ENCODE measurements at places on chromosomes 16 and 17. TPM values are rescaled to one million over a fixed set of nuclear protein-coding genes. Genes with fewer than 3 reads are reported as not detected.

GRCh38 chr17:17725752-17726457, 44.6 kb downstream of the RAI1 start:
- no peak for DNase-seq

GRCh38 chr17:51580869-51581268, 320.5 kb downstream of the UTP18 start:
- no peak for DNase-seq

- DNase-seq: no peak
Observed at GRCh38 chr17:50163843-50164696, 1.7 kb upstream of the SGCA start.

DNA sequence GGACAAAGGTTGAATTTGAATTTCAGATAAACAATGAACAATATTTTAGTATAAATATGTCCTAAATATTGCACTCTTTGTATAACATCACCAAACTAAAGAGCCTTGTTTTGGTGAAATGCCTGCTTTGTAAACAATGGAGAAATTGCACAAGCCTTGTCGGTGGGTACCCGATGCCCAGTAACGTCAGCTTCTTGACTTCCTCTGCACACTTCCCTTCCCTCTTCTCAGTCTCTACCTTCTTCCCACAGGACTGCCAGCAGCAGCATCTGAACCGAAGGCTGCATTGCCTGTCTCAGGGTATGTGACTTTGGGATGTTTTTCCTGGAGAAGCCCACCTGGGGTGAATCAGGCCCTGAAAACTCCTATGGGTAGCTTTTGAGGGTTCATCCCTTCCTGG, 113.9 kb downstream of the UTP18 start:
- no peak for DNase-seq

The ABCC11 gene
- not detected for total RNA-seq

The KCNJ16 gene
- total RNA-seq: not detected

The KRT26 gene
- not detected for total RNA-seq
